ENCODE measurements at places on chromosomes 1 and 21.

DNA sequence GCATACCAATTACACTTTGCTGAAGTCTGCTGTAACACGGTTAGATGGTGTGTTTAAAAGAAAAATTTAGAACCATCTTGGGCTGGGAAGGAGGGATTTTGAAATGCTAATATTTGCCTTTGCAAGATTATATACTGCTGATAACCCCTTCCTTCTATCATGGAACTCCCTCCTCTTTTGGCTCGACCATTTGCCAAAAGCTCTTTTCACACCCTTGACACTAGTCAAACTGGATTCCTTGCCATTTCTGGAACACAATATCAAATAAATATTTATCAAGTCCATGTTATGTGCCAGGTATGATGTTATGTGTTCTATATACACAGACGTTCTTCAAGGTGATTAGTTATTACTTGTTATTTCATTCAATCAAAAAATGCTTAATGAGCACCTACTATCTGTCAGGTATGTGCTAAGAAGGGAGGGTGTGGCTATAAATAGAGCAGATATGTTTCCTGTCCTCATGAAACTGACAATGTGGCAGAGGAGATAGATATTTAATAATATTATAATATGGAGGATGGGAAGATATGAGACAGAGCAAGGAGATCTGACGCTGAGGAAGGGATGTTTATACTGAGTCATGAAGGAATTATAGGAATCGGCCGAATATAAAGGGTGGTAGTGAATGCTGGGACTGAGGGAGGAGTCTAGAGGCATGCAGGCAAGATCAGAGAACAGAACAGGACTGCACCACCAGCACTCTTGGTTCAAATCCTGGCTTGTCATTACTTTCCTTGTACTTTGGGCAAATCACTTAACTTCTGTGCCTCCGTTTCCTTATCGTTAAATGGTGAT, 16.1 kb upstream of the XPR1 start:
- no peak for DNase-seq

GRCh38 chr1:181743878-181744312, 260.6 kb downstream of the CACNA1E start:
- DNase-seq: no peak

GRCh38 chr1:110948038-110948810, 15.5 kb downstream of the LRIF1 start:
- no peak for DNase-seq

GRCh38 chr1:92662048-92662447, 122.9 kb downstream of the EVI5 start:
- no peak for DNase-seq

- no peak for DNase-seq
These were observed 8.0 kb downstream of the ACBD6 start for GRCh38 chr1:180494370-180494769.

DNA sequence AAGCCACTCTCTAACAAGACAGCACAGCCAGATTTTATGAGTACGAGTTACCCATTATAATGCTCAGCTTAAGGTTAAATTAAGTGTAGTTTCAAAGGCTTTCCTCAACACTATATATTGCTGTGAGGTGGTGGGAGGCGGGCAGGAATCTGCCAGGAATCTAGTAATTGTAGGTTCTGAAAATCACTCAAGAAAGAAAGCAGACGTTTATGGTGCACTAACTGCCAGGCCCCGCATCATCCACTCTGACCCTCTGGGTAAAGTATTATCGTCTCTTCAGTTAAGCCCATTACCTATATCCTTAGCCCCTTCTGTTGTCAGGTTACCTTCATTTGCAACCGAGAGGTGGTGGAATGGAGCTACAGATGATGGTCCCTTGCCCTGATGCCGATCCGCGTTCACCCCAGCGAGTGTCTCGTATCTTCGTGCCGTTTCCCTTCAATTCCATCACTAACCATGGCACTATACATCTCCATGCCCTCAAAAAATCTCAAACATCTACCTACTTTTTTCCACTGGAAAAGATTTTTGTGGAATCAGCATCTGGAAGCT, 12.4 kb downstream of the HMGN1 start:
- DNase-seq: no peak

GRCh38 chr1:66182026-66182425, 351.9 kb upstream of the SGIP1 start:
- no peak for DNase-seq

DNA sequence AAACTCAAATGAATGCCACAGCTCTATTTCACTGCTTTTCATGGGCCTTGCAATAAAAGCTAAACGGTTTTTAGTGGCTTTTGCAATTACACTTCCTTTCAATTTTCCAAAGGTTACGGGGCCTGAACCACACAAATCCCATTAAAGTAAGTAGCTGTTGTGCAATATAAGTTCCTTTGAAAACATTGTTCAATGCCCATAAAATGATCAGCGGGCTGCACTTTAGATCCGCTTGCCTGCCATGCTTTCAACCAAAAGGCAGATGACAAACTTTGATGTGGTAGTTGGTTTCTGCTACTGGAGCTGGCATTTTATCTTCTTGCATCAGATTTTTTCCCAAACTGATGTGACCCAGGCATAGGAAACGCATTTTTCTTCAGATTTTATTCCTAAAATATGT, 50.2 kb downstream of the PRRX1 start:
- DNase-seq: no peak

GRCh38 chr1:68970571-68970970, 473.7 kb upstream of the DEPDC1 start:
- no peak for DNase-seq

DNA sequence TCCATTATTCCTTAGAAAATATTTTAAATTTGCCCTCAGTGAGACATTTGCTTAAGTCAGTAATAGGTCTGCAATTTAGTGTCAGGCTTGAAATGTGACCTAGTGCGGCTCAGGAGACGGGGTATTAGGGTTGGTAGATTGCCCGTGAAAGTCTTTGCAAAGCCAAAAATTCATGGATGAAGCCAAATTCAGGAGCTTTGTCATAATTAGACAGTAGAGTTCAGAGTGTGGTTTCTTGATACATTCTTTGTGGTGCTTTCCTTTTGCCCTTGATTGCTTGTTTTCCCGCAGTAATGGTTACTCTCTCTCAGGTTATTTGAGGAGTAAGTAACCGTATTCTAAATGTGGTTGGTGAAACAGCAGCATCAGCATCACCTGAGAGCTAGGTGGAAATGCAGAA, 120.7 kb downstream of the RPS6KC1 start:
- DNase-seq: no peak

GRCh38 chr1:210700511-210700910, 371.8 kb downstream of the HHAT start:
- no peak for DNase-seq

GRCh38 chr1:172448995-172449584, 5.2 kb upstream of the PIGC start:
- no peak for DNase-seq

DNA sequence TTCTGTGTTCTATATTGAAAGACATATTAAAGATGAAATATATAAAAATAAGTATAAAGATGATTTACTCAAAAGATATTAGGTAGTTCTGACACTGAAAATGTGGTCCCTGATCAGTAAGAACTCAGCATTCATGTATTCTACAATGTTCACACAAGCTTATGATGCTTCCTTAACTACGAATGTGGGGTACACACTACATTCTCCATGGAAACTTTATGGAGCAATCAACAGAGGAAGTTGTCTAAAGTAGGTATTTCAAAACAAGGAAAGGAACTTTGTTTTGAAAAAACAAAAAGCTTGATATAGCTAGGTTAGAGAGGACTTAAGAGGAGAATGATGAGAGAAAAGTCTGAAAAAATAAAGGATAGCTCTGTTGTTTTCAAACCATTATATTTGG, 119.7 kb upstream of the RGS18 start:
- no peak for DNase-seq

DNA sequence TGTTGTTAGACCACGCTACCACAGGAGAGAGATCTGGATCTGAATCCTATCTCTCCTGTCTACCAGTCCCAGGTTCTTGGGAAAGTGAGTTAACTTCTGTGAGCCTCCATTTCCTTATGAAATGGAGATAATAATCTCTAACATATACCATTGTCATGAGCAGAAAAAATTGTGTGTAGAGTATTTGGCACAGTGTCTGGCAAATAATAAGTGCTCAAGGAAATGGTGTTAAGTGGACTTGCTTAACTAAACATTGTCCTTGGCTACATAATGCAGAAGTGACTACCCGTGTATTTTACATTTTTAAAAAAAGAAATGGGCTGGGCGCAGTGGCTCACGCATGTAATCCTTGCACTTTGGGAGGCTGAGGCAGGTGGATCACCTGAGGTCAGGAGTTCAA, 217.4 kb downstream of the KCNH1 start:
- no peak for DNase-seq

GRCh38 chr1:30977105-30977504, 68.5 kb upstream of the SDC3 start:
- no peak for DNase-seq

DNA sequence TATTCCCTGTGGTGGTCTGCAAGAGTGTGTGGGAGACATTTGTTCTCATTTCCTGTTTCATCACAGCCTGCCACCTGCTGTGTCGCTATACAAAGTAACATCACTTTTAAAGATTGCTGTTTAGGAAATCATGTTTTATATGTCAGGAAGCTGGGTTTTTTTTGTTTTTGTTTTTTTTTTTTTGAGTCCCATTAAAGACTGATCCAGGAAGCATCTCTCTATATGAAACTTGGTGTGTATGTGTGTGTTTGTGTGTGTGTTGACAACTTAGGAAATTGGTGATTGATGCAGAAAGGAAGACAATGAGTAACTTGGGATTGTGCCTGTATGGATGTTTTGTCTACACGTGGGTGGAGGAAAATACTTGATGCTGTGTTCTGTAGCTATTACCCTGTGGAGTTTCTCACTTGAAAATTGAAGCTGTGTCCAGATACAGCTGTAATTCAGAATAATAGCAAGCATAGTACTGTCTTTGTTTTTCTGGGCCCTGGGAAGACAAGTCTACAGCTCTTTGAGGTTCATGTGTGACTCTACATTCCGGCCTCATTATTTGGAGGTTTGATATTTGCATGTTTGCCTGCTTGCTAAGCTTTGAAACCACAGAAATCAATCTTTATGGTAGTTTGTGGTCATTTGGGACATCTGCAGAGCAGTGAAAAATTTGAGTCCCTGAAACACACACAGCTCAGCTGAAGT, 47.9 kb downstream of the LAMC1 start:
- DNase-seq: no peak

DNA sequence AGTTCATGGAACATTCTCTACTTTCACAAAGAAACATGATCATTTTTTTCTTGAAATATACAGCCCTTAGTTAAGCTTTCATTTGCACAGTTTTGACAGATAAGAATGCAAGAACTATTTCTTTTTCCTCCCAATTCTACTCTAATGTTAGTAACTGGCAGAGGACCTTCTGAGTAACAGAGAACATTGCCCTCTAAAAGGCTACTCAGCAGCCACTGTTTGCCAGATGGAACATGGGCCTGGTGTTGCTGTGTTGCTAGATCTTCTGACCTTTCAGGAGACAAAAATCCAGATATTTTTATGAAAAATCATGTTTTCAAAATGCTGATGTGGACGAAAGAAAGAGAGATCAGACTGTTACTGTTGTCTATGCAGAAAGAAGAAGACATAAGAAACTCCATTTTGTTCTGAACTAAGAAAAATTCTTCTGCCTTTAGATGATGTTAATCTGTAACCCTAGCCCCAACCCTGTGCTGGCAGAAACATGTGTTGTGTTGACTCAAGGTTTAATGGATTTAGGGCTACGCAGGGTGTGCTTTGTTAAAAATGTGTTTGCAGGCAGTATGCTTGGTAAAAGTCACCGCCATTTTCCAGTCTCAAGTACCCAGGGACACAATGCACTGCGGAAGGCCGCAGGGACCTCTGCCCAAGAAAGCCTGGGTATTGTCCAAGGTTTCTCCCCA, 2.9 kb upstream of the PRDX6 start:
- DNase-seq: no peak

Measured in CD4-positive, alpha-beta T cell treated with Interferon alpha-2 for 1 hour (primary cell).